ENCODE measurements at places on chromosomes 1 and 21. TPM values are rescaled to one million over a fixed set of nuclear protein-coding genes. Genes with fewer than 3 reads are reported as not detected.
A peak's percentile ranks its signal among the peaks of the same experiment; 100 is the strongest.

DNA sequence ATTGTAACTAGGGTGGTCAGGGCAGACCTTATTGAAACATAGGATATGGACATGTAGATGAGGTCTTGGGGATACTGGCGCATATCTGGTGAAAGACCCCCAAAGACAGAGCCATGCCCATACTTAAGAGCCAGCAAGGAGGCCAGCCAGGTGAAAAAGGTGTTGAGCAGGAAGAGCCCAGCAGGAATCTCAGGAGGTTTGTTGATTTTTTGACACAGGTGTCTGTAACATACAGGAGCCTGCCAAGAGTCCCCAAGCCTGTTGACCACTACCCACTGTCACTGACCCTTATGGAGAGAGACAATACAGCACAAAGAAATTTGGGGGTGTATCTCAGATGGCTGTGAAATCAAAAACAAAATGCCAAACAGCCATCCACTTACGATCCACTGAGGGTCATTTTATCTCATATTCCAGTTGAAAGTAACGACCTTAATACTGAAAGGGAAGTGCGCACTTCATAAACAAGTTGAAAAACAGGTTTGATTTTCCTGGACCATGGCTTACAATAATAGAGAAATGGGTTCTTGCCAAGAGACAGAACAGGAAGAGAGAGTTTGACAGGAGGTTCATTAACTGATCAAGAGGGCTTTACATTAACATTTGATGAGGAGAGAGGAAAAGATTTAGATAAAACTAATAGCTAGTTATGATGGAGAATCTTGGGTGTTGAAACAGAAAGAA, 163.6 kb downstream of the GLUL start:
- no peaks in the 10 kb centered on the region for H3K4me1 ChIP-seq
- H3K27ac ChIP-seq: no peak overlapping the region
- DNase-seq: no peak

DNA sequence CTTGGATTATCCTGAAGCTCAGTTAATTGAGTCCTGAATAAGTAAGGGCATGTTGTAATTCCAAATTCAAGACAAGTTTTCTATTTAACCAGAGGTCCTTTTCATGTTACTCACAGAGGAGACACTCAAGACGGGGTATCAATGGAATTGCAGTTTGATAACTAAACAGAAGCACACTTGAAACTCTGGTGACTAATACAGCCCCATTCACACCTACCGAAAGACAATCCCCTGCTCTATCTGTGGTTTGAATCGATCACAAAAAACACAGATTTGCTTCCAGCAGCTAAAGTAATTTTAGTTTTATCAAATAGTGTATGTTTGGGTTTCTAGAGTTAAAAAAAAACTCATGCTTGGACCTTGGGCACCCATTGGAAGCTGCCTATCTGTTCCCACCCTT, 60.4 kb downstream of the TEX35 start:
- peaks cover 2% of the 10 kb centered on the region for H3K27me3 ChIP-seq
- H3K4me1 ChIP-seq: no peaks in the 10 kb centered on the region
- H3K27ac ChIP-seq: no peak overlapping the region
- H3K36me3 ChIP-seq: no peaks in the 10 kb centered on the region
- DNase-seq: no peak

DNA sequence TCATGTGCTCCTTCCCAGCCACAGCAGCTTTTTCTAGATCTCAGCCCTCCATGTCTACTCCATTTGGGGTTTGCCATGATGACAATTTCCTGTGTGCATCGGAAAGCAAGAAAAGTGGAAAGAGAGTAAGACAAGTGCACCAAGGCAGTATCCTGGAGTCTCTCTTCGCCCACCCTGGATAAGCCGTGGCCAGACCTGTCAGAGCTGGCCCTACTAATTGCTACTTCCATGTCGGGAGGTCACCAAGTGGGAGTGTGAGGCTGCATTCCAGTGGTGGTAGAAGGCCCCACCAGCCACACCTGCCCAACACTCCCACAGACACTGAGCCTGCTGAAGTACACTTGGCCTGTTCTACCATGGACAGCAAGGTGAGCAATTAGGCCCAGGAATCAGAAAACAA, 14.0 kb upstream of the LORICRIN start:
- H3K4me1 ChIP-seq: no peaks in the 10 kb centered on the region
- peaks cover 13% of the 10 kb centered on the region for H3K27me3 ChIP-seq
- H3K36me3 ChIP-seq: no peaks in the 10 kb centered on the region
- no peak for DNase-seq

DNA sequence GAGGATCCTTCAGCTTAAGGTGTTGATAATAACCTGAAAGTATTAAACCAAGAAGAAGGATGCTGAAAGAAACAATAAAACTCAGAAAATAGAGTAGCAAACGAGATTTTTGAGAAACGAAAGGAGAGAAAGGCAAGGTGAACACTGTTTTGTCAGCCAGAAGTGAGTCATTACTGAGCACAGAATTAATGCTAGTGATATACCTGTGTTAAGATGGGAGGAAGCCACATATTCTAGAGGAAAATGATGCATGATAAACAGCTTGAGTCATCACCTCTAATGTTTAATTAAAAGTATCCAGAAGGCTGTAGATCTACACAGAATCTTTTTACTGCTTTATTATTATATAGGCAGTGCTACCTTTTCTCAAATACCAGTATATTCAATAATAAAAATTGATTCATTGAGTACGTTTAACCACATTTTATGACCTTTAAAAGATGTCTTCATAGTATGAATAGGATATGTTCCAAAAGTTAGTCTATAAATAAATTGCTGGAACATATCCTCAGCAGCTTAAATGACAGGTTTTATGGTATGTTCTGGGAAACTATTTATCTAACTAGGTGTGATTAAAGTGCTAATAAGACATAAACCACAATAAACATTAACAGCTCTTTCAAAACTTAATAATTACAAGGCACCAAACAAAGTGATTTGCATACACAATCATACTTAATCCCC, 10.3 kb downstream of the SH3GLB1 start:
- peaks cover 27% of the 10 kb centered on the region for H3K36me3 ChIP-seq
- H3K27me3 ChIP-seq: no peaks in the 10 kb centered on the region
- peaks cover 22% of the 10 kb centered on the region for H3K4me1 ChIP-seq
- no peak for DNase-seq
- no peak overlapping the region for H3K4me3 ChIP-seq

DNA sequence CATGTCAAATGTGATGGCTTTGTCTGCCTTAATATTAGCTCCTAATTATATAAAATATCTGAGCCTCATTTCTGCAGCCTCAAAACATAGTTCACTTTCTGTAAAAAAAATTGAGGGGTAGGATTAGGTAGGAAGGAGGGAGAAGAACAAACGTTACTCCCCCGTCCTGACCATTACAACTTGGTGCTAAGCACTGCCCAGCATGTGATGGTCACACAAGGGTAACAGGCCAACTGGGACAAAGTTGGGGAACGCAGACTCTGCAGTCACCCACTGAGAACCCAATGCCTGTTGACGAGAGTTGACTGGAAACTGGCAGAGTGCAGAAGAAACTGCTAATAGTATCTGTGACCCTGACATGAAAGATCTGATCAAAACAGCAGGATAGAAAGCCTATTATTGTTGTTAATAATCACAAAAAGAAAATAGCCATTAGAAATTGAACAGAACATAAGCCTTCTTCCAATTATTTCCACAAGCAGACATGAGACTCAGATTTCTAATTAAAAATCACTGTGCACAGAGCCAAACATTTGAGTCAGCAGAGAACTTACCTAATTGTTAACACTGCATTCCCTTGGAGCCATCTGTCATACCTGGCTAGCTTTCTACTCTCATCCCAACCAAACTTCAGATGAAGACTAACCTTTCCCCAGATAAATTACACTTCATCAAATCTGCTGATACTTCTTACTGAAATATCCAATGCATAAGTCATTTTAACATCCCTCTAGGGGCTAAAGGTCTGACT, 5.5 kb downstream of the SORT1 start:
- no peak for DNase-seq
- peaks cover 36% of the 10 kb centered on the region for H3K4me1 ChIP-seq
- no peak overlapping the region for H3K4me3 ChIP-seq
- H3K36me3 ChIP-seq: no peaks in the 10 kb centered on the region

Gene SELP
- 0.16 TPM for total RNA-seq

GRCh38 chr21:36321325-36322082, 1.5 kb downstream of the MORC3 start:
- peaks cover 29% of the 10 kb centered on the region for H3K36me3 ChIP-seq
- peak overlapping the region; percentile 91 for H3K4me3 ChIP-seq
- H3K4me1 ChIP-seq: peaks cover 25% of the 10 kb centered on the region
- no peak for DNase-seq
- no peaks in the 10 kb centered on the region for H3K27me3 ChIP-seq

- no peak overlapping the region for H3K27ac ChIP-seq
- peak; percentile 12 for DNase-seq
- H3K4me3 ChIP-seq: no peak overlapping the region
- H3K27me3 ChIP-seq: no peaks in the 10 kb centered on the region
Measured at GRCh38 chr1:2840036-2840809, 38.7 kb upstream of the TTC34 start.

DNA sequence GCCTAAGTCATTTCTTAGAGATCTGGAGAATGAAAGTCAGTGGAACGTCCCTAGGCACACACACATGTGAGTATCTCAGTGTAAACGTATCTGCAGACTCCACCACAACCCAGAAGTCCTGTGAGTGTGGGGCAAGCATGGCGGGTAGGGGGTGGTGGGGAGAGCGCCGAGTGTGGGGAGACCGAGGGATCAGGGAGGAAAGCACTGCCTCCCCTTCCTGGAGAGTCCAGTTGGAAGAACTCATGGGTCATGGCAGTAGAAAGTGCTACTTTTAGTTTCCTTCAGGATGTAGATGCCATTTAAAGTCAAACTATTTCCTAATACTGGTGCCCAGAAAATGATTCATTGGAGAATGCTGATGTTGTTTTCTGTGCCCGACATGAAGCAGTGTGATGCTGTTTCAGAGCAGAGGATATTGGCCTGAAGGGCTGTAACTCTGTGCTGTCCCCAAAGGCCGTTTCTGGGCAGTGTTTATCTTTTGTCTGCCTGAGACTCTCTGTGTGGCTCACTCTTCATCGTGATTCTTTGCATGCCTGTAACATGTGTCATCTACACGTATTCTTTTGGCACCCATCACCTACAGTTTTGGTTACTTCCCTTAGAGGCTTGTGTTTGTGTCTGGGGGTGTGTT, 45.7 kb upstream of the TSPAN2 start:
- H3K27me3 ChIP-seq: peaks cover 9% of the 10 kb centered on the region
- no peaks in the 10 kb centered on the region for H3K4me1 ChIP-seq
- no peak for DNase-seq
- no peak overlapping the region for H3K4me3 ChIP-seq

DNA sequence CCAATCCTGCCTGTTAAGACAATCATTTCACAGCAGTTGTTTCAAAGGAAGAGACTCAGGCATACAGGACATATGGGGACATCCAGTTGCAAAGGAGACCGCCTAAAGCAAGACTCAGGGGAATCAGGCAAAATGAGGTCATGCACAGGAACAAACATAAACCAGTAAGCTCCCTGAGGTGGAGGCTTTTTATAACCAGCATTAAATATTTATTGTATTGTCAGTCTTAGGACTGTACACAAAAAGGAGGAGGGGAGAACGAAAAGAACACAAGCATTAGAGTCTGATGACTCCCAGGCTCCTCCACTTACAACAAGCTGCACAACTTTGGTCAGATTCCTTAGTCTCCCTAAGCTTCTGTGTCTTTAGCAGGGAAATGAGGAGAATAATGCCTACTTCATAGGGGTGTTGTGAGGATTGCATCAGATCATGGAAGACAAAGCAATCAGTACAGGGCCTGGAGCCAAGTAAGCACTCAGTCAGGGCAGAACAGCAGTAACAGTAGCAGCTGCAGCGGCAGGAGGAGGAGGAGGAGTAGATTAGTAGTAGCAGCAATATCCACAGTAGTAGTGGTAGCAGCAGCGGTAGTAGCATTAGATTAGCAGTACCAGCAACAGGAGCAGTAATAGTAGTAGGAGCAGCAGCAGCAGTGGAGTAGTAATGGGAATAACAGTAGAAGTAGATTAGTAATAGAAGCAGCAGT, 54.2 kb upstream of the SPATA6 start:
- H3K27me3 ChIP-seq: no peaks in the 10 kb centered on the region
- H3K36me3 ChIP-seq: no peaks in the 10 kb centered on the region
- no peaks in the 10 kb centered on the region for H3K4me1 ChIP-seq

DNA sequence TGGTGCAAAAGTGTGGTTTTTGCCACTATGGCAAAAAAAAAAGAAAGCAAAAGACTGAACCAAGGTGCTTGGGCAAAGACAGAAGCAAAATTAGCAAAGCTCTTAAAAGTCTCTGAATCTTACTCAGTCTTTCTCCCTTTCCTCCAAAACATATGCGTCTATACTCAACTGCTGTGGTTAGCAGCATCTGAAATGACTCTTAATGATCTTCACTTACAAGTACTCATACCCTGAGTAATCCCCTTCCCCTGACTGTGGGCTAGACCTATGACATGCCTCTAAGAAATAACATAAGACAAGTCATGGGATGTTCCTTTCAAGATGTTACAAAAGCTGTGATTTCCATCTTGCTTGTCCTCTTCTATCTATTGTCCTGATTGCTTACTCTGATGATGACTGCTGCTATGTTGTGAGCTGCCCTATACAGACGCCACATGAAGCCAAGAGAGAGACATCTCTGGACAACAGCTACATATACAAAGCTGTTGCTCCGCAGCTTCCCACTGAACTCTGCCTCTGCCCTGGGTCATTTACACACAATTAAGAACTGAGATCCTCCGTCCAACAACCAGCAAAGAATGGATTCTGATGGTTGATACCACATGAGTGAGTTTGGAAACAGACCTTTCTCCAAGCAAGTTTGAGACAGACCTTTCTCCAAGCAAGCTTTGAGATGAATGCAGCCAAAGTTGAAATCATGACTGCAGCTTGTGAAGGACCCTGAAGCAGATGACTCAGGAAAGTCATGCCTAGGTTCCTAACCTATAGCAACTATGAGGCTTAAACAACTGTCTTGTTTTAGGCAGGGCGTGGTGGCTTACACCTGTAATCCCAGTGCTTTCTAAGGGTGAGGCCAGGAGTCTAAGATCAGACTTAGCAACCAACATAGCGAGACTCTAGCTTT, 55.2 kb downstream of the PUM1 start:
- no peak for DNase-seq
- H3K27ac ChIP-seq: peak overlapping the region; percentile 93
- peaks cover 54% of the 10 kb centered on the region for H3K36me3 ChIP-seq
- peaks cover 68% of the 10 kb centered on the region for H3K4me1 ChIP-seq
